Stomach (tissue), 19 donors: ENCODE measurements at places on chromosomes 1 and 21. TPM values are rescaled to one million over a fixed set of nuclear protein-coding genes. Genes with fewer than 3 reads are reported as not detected.

Gene CR2
- not detected for total RNA-seq

Gene PRR9
- total RNA-seq: not detected

Gene FASLG
- total RNA-seq: not detected

Gene PROK1
- total RNA-seq: not detected

Gene SLFNL1
- 0.73 TPM for total RNA-seq

Gene LCE1A
- not detected for total RNA-seq

Gene ADGRL2
- 173 TPM for total RNA-seq

Gene OR10Z1
- total RNA-seq: not detected

Gene SPTA1
- total RNA-seq: not detected

Gene INSRR
- not detected for total RNA-seq

Gene CELA3A
- 3.6 TPM for total RNA-seq

Gene SAMD13
- 7.5 TPM for total RNA-seq

Gene HSD3B1
- not detected for total RNA-seq

Gene TFF2
- total RNA-seq: 2,979 TPM

Gene CFAP57
- 1.4 TPM for total RNA-seq

Gene SERINC2
- 92.0 TPM for total RNA-seq

Gene ST6GALNAC3
- total RNA-seq: 0.58 TPM

Gene SPRR2G
- not detected for total RNA-seq

Gene IL24
- total RNA-seq: not detected

Gene PRDM16
- 23.3 TPM for total RNA-seq

Gene F3
- 132 TPM for total RNA-seq

Gene SPAG17
- under 0.01 TPM for total RNA-seq

Gene UMODL1
- not detected for total RNA-seq

Gene PODN
- total RNA-seq: 128 TPM

Gene SLC45A1
- total RNA-seq: 2.4 TPM

Gene TEX35
- not detected for total RNA-seq

Gene CFAP74
- total RNA-seq: under 0.01 TPM

Gene SLC5A9
- total RNA-seq: not detected

Gene OLIG2
- not detected for total RNA-seq

Gene APCS
- not detected for total RNA-seq

Gene SNAPIN
- 31.6 TPM for total RNA-seq

Gene SLC45A3
- 4.5 TPM for total RNA-seq

Gene TMIGD3
- total RNA-seq: 7.6 TPM

Gene NEGR1
- 7.5 TPM for total RNA-seq

Gene ZSCAN20
- 6.8 TPM for total RNA-seq

Gene SLC25A44
- total RNA-seq: 4.9 TPM

Gene PDE9A
- total RNA-seq: 6.4 TPM

Gene ETV3L
- not detected for total RNA-seq

Gene TNFRSF18
- 1.7 TPM for total RNA-seq

Gene MATN1
- total RNA-seq: not detected
